ENCODE measurements at places on chromosomes 16 and 17.

GRCh38 chr16:78624366-78624765 lies 524.9 kb downstream of the WWOX start:
- no peak for DNase-seq

DNA sequence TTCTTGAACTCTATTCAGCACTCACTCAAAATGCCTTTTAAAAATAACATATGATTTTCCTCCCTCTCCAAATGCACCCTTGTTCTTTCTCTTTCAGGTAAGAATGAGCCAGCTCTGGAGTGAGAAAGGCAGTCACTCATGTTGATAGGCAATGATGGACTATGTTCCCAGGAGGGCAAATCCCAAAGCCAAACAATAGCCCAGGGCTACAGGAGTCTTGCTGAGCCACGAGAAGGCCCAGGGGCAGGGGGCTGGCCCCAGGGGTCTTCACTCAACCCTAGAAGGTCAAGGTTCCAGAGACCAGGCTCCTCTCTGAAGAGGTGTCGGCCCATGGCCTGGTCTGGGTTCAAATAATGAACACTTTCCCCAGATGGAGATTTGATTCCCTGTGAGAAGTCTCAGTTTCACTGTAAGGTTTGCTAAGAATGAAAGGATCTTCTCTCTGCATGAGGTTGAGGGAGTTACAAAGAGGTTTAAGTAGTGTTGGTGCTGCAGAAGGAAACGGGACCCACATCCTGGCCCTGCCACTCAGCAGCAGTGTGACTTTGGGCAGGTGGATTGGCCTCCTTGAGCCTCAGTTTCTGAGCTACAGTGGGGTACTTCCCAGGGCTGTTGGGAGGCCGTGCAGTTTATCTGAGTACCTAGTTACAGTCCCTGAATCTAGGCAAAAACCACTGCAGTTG lies 49.0 kb downstream of the RTN4RL1 start:
- DNase-seq = peak; percentile 29

DNA sequence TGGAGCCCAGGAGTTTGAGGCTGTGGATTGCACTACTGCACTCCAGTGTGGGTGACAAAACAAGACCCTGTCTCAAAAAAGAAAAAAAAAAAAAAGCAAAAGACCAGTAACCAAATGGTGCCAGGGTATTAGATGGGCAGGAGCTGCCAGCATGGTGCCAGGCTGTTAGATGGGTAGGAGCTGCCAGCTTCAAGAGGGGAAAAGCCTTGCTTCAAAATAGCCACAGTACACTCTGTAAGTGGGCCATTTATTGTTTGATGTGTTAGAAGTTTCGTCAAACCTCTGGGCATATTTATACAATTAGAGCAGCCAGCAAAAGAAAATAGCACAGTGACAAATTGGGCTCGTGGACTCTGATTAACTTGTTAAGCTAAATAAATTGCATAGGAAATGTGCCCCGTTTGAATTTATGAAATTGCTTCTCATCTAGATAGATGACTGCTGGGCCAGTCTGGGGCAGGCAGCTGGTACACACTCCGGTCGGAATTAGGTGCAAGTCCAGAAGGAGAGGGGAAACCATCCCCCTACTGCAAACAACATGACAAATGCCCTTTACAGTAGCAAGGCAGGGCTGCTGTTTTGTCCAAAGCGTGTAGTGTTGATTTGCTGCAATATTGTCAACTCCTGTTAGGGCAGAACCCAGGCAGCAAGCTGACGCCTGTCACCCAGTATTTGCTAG lies 126.3 kb upstream of the IRX3 start:
- DNase-seq = no peak

DNA sequence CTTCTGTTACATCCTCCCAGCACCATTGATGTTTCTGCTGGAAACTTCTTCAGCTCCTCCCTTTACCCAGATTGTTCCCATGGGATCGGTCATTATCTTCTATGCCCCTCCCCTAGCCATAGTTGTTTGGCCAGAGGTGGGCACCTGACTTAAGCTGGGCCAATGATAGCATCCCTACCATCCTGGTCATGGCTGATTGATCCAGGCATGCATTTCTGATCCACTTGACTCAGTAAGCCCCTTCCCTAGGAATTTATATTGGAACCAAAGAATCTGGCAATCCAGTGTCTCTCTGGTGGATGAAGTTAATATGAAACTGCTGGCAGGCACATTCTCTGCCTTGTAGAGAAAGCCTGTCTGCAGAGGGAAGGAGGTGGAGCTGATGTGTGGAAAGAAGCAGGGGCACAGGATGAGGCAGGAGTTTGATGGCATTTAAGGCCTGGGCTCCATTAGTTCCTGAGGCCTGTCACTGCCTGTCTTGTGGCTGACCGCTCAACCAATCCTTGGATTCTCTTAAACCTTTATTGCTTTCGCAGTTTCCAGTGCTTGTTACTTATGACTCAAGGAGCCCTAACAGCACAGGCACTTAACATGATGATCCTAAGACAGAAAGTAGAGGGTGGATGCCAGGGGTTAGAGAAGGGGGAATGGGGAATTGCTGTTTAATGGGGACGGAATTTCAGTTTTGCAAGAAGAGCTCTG lies 152.4 kb downstream of the ABCC12 start:
- no peak for DNase-seq

- no peak for DNase-seq
Observed at GRCh38 chr16:1548727-1549126, 15.3 kb downstream of the TMEM204 start.

- peak; percentile 58 for DNase-seq
Observed at GRCh38 chr17:39794249-39794970, 56.7 kb downstream of the GRB7 start.

DNA sequence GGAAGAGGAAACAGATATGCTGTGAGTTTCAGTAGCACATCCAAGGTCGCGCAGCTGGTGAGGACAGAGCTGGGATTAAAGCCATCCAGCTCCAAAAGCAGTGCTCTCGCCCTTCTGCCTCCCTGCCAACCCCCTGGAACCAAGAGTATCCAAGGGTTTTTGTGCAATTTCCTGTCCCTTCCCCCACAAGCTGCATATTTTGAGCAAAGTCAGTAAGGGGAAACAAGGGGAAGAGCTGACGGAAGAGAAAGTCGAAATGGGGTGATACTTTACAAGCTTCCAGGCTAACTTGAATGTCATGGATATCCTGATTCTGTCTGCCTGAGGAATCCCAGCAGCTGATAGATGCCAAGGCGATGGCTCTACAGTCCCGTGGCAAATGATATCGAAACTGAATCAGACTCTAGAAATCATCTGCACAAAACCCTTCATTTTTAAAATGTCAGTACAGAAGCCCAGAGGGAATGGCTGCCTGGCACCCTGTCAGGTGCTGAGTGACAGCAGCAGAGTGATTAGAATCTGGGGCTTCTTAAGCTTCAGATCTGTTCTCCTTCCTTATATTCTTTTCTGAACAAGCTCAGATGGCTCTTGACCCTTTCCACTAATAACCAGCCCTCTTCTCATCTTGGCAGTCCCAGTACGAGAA lies 42.9 kb upstream of the TEKT3 start:
- DNase-seq = no peak

DNA sequence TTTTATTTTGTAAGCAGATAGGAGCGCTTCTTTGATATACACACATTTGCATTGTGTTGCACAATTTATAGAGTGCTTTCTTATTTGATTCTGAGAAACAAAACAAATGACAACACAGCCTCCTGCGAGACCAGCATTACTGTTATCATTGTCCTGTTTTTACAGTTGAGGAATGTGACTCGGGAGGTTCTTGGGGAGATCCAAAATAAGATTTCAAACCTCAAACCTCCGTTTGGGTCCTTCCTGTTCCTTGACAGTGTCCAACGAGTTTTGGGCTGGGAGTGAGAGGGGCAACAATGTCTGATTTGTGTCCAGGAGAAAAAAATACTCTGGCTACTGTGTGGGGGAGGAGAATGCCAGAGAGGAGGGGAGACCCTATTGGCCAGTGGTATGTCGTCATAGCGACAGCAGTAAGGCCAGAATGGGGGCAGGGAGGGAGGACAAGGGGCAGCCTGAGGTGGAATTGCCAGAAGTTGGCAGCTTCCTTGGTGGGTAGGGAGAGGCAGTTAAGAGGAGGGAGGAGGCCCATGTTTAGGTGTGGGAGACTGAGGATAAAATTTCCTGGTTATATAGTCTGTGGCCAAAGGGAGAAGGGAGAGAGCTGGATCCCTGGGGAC lies 45.5 kb downstream of the TMEM132E start:
- DNase-seq = no peak

- peak; percentile 77 for DNase-seq
Observed at GRCh38 chr17:17749921-17750320, 68.7 kb downstream of the RAI1 start.

DNA sequence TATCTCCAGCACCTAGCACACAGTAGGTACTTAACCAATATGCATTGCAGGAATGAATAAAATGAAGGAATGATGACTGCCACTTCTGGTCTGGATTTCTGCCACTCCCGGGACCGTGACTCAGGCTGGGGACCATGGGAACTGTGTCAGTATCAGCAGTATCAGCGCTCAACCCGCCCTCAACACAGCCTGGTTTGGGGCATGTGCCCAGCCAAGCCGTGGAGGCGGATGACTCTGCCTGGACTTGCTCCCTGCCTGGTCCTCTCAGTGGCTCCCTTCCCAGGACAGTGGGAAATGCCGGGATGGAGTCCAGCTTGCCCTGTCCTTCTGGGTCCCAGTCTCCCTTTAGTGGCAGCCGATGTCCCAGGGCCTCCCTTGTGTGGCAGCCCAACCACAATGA lies 55.1 kb downstream of the SRCIN1 start:
- no peak for DNase-seq

DNA sequence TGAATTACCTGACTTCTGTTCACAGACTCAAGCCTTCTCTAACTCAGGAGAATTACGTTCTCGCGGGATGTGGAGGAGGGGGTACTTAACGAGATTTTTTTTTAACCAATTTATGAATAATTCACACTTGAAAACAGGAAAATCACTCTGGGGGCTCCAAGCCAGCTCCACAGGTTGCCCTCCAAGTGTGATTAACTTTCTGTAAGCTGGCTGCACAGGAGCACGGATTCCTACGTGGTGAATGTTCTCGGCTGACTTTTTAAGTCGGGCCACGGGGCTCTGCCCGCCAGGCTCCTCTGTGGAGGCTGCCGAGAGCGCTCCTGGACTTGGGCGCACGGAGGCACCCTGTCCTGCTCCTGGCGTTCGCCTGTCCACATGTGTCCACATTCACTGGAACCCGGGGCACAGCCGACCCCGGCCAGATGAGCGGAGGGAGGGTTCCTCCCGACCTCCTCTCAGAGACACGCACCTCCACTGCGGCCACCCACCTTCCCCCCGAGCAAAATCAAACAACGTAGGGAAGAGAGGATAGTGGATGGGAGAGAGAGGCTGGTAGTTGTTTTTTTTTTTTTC lies 147.1 kb upstream of the CHMP6 start:
- DNase-seq = no peak

All from activated naive CD4-positive, alpha-beta T cell treated with anti-CD3 and anti-CD28 coated beads for 36 hours (primary cell).